ENCODE measurements at places on chromosomes 2 and 18.
A peak's percentile ranks its signal among the peaks of the same experiment; 100 is the strongest.

DNA sequence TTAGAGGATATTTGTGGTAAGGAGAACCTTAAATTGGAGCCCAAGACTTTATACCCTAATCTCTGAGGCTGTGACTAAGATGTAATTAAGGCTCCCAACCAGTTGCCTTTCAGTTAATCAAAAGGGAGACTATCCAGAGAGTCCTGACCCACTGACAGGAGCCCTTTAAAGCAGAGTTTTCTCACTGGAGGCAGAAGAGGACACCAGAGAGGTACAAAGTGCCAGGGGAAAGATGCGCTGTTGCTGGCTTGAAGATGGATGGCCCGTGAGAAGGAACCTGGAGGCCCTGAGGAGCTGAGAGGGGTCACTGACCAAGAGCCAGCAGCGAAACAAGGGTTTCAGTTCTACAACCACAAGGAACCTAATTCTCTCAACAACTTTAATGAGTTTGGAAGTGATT lies 137.3 kb downstream of the TMEM131 start:
- no peak for ATAC-seq

DNA sequence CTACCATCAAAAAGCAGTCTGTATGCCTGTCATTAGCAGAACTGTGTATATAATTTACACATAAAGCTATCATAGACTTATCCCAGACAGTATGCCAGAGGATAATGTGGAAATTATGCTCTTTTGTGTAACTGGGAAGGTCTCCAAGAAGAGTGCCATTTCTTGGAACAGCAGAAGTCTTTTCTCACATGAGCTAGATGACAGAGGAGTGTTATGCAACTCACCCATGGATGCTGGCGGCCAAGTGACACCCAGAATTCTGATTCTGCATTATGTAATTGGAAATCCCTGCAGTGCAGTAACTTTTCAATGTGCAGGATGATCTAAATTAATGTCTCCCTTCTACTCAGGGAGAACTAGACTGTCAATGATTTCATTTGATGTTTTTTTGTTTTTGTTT lies 160.0 kb downstream of the UBE2E3 start:
- ATAC-seq = no peak

DNA sequence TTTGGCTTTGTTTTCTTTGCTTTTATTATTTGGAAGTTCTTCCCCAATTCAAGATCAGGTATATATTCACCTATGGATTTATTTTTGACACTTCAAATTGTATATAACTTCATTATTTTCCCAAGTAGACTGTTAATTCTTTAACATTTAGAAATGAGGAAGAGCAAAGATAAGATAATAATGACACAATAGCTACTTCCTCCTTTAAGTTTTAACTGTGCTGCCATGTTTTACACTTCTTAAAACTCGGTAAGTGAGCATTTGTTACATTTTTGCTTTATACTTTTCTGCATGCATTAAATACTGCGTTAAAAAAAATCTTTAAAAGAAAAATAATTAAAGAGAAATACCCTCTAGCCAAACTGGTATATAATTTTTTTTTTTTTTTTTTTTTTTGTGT lies 32.5 kb downstream of the SLC66A3 start:
- no peak for ATAC-seq

DNA sequence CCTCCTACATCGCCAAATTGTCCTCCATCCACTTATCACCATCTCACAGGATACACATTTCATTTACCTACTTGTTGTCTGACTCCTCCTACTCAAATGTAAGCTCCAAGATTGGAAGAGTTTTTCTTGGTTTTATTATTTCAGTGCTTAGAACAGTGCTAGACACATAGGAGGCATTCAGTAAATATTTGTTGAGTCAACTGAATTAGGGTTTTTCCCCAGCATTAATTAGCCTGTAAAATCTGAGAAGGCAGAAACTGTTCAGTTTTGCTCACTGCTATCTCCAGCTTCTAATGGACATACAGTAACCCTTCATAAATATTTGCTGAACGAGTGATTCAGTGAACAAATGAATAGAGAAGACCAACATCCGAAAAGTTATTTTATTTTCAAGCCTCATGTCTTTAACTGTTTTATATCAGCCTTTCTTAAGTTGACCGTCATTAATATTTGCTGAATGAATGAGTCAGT lies 800 bp downstream of the TTC21B start:
- ATAC-seq = no peak

DNA sequence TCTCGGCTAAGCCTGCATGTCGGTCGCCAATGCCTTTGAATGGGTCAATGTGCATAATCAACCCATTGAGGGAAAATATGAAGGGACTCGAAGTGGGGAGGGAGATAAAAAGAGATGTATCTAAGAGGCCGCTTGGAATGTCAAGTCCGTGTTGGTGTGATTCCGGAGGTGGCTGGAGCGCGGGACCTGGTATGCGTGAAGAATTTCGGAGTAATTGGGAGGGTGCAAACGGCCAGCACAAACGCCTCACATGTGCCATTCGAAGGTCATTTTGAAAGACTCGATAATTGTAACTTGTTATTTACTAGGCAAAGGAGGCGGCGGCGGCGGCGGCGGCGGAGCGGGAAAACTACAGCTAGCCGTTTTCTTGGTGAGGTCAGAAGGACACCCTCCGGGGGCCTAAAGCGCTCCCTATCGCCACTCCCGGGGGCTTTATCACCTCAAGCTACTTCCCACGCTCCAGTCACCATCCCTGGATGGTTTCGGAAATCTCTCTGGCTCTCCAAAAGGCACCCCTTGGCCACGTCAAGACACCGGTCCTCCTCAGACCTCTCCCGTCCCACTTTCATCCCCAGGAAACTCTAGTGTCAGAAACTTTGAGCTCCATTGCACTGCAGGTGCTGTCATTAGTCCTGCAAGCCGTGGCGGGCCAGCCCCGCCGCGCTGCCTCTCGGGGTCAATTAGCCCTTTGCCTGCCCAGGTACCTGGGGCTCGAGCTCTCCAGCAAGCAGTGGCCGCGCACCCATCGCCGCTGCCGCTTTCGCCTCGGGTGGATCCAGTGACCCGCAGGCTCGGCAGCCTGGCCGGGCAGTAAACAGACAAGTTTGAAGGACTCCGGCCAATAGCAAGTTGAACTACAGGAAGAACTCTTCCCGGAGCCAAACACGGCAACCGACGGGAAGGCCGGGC lies 1.5 kb downstream of the ERBB4 start:
- no peak for ATAC-seq

DNA sequence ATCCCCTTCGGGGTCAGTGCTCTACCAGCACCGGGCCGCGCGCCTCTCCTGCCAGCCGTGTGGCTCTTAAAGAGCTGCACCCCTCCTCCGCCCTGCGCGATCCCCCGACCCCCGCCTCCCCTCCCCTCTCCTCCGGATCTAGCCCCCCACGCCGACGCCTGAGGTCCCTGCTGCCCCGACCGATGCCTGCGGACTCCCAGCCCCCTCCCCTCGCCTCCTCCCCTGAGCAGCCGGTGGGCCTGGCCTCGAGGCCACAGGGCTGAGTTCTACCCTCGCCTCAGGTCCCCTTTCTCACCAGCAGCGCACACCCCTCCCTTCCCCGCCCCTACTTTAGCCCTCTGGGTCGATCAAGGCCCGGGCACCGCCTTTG lies 5.8 kb upstream of the SIX3 start:
- no peak for ATAC-seq

GRCh38 chr2:68800027-68800401 lies 65.4 kb downstream of the ARHGAP25 start:
- no peak for ATAC-seq

- no peak for ATAC-seq
These were observed 172.4 kb downstream of the FBXO15 start for GRCh38 chr18:73975266-73975665.

GRCh38 chr2:237068005-237068576 lies 17.6 kb upstream of the COPS8 start:
- ATAC-seq = no peak

DNA sequence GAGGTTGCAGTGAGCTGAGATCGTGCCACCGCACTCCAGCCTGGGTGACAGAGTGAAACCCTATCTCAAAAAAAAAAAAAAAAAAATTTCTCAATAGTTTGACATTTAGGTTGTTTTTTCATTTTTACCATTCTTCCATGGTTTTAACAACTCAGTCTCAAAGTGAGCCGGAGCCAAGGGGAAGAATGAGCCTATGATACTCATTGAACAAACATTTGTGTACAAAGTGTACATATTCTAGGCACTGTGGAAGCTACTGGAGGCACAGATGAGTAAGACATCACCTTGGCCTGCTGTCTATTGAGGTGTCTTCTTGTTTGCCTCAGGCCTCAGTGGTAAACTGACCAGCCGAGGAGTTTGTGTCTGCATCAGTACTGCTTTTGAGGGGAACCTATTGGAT lies 21.9 kb downstream of the CENPO start:
- ATAC-seq = no peak

- ATAC-seq = peak; percentile 48
These were observed 77.0 kb upstream of the UBXN4 start for GRCh38 chr2:135664623-135665068.

- no peak for ATAC-seq
These were observed 25.9 kb downstream of the ENOSF1 start for GRCh38 chr18:686339-687111.

DNA sequence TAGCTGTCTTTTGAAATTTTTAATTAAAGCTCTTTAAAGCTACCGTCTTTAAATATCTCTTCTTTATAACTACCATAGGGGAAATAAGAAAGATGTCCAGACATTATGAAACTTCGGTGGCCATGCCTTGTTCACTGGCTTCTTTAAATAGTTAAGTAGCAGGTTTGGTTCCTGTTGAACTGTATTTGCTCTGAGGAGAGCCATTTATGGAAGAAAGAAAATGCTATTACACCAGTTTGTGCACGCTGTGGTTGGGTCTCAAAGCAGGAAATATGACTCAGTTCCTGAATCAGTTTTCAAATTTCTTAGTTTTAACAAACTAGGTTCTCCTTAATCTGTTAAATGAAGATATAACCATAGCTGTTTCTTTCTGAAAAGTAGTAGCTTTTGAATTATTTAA lies 12.2 kb downstream of the ARPC2 start:
- peak; percentile 96 for ATAC-seq

- ATAC-seq = no peak
These were observed 4.7 kb downstream of the MAPRE3 start for GRCh38 chr2:26975102-26975501.

GRCh38 chr2:65639156-65639864 lies 206.9 kb upstream of the SPRED2 start:
- ATAC-seq = no peak

DNA sequence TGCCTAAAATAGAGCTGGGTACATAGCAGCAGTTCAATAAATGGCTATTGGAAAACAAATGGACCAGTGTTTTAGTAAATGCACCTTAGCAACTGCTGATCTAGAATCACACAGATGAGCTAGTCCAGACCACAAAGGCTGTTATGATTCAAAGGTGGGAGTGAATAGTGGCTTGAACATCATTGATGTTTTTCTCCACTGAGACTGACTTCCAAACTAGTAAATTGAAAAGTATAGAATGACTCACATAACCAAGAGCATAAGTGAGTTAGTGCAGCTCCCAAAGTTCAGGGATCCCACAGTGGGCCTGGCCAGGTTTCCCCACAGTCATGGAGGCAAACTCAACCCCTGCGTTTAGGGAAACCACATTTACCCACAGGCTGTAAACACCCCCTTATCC lies 106.7 kb upstream of the YPEL5 start:
- no peak for ATAC-seq

DNA sequence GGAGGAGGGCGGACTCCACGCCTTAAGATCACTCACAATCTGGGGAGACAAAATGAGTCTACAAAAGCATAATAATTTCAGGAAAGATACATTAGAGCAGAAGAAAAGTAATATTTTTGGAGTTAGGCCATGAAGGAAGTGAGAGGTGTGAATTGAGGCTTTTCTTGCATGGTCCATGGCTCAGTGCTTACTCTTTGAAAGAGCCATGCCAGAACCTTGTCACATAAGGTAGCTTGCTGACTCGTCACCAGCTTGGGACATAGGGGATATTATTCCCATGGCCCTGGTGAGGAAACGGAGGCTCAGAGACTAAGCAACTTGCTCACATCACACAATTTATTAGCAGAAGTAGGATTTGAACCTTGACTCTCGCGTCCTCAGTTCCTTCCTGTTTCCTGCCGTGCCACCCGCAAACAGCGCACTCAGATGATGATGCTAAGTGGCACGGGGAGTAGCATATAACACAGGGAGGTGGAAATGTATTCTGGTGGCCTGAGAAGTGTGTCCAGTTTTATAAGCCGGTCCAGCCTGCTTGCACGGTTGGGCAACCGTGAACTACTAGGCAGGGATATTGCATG lies 312.2 kb upstream of the EPAS1 start:
- peak; percentile 55 for ATAC-seq

DNA sequence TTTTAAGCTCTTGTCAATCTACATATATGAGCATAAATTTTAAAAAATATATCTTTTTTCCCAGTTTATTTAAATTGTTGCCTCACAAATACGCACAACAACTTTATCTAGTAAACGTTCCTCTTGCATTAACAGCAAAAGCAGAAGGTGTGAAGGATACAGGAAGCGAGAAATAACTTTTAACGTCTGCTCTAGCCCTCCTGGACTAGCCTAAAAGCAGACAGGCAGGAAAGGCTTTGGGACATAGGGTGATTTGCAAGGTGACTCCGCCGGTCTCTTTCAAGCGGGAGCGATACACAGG lies 434 bp upstream of the DUSP19 start:
- peak; percentile 47 for ATAC-seq

GRCh38 chr2:172098287-172098649 lies 4.4 kb downstream of the DLX2 start:
- no peak for ATAC-seq

DNA sequence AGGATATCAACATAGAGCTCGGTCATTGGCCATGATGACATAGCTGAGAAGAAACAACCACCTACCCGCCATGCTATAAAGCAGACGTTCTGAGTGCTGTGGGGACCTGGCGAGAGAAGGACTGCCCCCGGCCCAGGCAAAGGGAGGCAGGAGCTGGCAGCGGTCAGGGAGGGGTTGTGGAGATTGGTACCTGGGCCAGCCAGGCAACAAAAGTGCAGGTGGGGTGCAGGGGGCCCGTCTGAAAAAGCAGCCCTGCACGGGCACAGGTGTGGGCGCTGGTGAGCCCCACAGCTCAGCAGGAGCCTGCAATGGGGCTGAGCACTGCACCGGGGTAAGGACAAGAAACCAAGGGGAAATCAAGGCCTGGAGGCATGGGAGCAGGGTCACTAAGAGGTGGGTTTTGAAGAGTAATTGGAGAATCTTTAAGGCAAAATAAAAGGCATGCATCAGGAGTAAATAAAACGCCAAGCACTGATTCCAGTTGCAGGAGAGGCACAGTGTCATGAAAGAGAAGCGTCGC lies 464.0 kb downstream of the EIPR1 start:
- ATAC-seq = no peak

DNA sequence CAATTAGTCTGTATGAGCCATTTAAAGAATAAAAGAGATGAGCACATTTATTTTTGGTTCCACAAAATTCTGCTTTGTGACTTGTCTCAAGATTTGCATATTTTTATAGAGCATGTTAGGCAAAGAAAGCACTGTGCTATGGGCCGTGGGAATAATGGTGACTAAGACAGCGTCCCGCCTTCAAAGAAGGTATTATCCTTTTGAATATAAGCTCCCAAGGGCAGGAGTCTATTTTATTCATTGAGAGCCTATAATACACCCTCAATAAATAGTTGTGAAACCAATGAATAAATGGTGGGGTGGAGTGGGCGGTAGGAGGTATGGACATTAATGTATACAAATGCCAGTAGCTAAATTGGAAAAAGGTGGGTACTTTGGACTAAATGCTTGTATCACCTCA lies 20.5 kb upstream of the TCF4 start:
- no peak for ATAC-seq
